Panc1 (cell line): ENCODE measurements at places on chromosomes 2 and 18.
A peak's percentile ranks its signal among the peaks of the same experiment; 100 is the strongest.

- no peak for DNase-seq
These were observed 28.2 kb upstream of the ZC3H15 start for GRCh38 chr2:186457908-186458307.

DNA sequence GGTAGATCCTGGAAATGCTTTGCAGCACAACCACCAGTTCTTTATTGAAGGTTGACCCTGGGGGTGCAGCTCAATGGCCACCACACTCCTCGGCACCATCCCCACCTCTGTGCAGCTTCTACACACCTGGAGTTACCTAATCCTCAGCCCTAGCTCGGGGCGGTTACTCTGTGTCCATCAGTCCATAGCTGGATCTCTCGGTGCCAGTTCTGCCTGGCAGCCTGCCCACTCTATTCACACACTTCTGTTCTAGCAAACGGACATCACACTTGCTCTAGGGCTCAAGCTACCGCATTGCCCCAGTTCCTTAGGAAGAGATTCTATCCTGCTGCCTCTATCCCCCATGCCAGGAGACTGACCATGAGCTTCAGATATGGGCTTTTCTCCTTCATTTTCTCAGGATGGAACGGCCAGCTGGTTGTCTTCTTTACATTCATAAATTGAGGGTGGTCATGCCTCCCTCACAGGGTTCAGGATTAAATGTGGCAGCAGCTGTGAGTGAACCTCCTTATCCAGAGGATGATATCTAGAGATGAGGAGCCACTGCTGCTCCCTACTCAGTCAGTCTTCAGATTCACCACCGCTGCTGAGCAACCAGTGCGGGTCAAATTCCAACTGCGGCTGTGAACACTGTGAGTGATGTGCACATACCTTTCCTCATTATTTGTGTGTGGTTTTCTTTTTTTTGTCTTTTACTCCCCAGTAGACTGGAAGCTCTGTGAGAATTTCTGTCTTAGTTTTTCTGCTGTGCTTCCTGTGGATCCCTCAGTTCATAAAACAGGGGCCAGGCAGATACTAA, 66.9 kb upstream of the TRIB2 start:
- DNase-seq, result no peak

DNA sequence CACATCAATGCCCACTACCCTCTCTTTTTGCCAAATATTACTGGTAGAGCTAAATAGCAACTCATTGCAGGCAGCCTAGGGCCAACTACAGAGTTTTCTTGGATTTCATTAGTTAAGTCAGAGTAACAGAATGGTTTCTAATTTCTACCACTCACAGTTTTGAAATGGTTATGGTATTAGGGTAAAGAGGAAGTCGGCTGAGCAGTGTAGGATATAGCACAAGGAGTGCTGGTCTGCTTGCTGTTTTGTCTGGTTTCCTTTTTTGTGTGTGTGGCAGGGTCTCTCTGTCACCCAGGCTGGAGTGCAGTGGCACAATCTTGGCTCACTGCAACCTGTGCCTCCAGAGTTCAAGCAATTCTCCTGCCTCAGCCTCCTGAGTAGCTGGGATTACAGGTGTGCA, 289.2 kb upstream of the CCDC68 start:
- no peak for DNase-seq

- no peak for DNase-seq
These were observed 111.2 kb upstream of the ST6GAL2 start for GRCh38 chr2:106997204-106997603.

- DNase-seq, result no peak
These were observed 21.6 kb downstream of the MAP4K4 start for GRCh38 chr2:101718993-101719571.

GRCh38 chr2:16729335-16729734, 63.7 kb upstream of the CYRIA start:
- DNase-seq, result no peak

- DNase-seq, result no peak
These were observed 31.3 kb downstream of the DGKD start for GRCh38 chr2:233385489-233386044.

DNA sequence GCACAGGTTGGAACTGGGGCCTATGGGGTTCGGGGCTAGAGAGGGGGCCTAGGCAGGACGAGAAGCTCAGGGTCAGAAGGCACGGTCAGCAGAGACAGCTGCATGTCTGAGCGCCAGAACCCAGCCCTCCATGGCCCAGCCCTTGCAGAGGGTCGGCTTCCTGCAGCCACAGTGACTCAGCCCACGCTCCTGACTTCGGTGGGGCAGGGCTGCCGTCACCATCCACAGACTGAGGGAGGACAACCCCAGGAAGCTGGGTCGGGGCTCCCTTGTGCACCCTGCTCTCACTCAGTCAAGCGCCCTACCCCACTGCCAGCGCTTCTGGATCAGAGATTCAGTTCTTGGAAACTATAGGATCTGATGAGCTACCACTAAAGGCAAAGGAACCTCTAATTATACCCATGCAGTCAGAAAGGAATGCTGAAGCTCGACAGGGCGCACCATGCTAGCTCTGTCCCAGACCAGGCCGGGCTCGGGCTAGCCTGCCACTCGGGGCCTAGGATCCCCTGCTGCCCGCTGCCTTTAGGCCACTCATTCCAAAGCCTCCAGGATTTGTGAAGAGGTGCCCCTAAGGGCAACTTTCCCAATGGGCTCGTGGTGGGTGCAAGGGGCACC, 3.0 kb downstream of the ACTR1B start:
- no peak for DNase-seq

DNA sequence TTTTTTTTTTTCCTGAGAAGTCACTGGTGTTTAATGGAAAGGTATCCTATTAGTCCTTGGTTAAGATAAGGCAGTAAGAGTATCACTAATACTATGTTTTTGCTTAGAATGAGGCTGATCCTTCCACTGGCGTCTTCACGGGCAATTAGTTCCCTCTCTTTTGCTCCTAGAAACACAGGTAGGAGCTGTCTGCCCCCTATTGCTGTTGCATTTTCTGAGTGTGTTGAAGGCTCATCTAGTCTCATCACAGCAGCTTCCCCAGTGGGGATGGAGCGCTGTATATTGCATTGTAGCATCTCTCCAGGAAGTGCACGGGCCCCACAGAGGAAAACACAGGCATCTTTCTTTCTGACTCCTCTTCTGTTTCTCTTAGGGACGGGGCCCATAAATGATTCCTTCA, 145.0 kb downstream of the NAPG start:
- DNase-seq, result no peak

- DNase-seq, result no peak
These were observed 247.1 kb upstream of the NT5C1B start for GRCh38 chr2:18836436-18836835.

DNA sequence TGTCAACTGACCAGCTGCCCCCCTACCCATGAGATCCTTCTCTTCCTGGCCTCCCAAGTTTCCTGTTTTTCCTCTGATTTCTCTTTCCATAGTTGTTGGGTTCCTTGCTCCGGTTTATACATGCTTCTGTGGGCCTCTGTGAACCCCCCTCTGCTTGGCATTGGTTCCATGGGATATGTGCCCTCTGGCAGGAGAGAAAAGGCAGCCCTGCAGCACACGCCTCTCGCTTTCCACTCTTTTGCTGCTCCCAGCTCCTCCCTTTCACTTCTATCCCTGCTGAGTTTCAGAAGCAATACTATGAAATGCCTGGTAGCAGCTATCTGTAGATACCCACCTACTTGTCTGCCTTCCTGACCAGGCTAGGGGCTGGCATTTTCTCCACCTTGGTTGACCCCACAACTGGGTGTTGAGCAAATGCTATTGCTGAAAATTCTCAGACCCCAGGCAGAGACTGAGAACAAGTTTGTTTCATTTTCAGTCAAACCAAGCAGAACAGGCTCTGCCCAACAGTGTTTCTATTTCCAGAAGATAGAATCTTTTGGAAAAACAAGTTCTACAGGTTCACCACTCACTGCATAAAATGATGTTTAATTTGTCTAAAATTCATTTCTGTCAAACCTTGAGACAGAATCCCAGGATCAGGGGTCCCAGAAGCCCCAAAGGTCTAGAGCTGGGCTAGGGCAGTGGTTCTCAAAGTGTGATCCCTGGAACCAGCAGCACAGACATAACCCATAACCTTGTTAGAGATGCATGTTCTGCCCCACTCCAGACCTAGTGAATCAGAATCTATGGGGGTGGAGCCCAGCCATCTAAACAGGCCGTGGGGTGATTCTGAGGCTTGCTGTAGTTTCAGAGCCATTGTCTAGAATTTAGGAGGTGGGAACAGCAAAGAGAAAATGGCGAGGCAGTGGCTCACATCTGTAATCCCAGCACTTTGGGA, 13.4 kb downstream of the CAPG start:
- DNase-seq, result no peak

GRCh38 chr2:58620093-58620492, 379.0 kb upstream of the FANCL start:
- DNase-seq, result peak; percentile 35

DNA sequence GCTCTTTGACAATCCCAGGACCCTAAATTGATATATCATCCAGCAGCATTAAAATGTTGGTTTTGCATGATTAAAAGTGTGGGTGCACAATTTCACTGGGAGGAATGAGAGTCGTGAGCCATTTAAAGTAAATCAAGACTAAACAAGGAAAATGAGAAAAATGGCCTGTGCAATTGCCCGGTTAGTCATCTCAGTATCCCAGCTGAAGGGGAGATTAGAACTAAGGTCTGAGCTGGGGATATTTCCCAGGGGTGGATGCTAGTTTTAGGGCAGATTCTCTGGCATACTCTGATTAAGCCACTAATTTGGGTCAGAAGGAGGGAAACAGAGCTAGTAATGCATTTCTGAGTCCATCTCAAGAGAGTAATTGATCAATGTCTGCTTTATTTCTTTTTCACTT, 177.2 kb downstream of the EN1 start:
- no peak for DNase-seq

GRCh38 chr18:59514203-59514602, 155.1 kb upstream of the LMAN1 start:
- DNase-seq, result no peak

DNA sequence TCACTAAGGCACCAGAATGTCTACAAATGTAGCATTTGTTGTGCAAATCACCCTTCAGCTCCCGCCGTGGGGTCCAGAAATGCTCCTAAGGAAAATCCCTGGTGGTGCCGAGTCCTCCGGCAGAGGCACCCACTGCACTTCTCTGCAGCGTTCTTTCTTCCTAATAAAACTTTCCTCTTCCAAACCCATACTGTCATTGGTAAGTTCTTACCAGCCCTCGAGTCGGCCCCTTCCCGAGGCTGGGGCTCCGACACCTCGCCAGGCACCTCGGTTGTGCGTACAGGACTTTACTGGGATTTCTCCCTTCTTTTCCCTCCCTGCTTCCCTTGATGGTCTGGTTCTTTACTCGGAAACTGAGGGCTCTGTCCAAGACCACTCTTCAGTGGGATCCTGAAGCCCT, 10.3 kb upstream of the AGXT start:
- no peak for DNase-seq

GRCh38 chr2:71725836-71726235, 272.5 kb downstream of the DYSF start:
- DNase-seq, result no peak

DNA sequence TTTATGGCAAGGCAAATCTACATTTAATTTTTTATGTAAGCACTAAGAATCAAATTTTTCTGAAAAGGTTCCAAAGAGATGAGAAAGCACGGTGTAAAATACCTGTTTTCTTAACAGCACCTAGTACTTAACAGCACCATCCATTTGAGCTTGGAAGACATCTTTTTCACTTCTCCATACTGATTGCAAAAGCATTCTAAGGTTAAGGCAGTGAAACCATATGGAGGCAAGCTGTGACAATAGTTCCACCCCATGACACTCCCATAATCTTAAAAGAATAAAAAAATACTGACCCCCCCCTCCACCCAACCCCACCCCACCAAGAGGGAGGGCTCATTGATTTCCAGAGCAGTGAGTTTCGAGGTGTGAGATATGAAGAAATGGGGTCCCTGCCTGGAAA, 60.6 kb downstream of the ZCCHC2 start:
- no peak for DNase-seq

DNA sequence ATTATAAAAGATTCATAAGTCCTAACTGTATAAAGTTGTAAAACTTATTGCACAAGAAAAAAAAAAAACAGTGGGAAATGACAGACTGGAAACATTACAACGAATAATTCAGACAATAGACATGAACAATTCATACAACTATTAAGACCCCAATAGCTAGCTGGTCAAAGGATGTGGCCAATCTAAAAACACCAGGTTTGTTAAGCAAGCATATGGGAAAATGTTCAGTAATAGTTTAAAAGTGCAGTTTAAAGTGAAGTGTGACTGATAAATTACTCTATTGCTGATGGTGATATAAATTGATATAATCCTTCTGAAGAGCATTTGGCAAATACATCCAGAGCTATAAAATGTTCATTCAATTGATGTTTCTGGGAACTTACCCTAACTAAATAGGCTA, 289.0 kb downstream of the CAMKMT start:
- DNase-seq, result no peak

- DNase-seq, result no peak
These were observed 173.3 kb upstream of the PIEZO2 start for GRCh38 chr18:11322716-11323115.

DNA sequence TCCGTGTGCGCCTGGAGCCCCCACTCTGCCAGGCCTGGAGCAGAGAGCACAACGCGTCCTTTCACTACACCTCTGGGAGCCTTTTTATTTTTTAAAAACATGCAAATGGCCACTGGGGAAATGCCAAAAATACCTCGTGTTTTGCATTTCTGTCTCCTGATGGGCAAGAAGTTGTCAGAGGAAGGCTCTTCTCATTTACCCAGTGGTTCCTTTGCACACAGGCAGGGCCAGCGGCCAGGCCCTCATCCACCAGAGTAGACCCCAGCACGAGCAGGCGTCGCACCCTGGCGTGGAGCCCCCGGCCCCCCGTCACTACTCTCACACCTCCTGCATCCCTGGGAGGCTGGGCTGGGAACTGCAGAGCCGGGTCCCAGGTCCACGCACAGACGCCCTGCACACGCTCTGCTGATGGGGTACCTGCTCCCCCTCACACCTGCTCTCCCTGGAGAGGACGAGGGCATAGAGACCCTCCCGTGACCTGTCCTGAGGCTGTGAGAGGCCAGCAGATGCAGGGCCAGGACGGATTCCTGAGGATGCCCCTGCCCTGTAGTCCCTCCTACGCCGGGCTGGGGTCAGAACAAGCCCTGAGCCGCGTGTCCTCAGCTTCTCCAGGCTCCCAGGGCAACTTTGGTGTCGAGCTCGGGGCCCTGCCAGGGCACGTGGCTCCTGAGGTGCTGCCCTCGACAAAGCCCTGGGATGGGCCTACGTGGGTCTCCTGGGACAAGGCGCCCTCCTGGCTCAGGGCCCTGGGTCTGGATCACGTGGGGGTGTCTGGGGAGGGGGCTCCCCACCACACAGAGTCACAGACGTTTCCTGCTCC, 65.0 kb downstream of the NFATC1 start:
- no peak for DNase-seq

DNA sequence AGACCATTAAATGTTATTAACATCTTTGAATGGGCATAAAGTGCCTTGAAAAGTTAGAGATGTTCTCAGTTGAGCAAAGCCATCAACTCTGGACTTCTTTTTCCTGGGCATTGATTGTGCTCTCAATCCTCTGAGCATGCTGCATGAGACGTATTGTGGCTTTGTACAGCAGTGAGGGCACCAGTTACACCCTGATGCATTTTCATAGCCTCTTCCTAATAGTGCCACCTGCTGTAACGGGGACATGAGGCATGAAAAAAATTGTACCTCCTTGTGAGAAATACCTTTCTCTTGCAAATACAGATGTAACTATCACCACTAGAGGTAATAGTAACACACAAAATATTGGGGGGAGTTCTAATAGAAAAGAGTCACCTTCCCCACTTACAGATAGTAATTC, 697.5 kb downstream of the TMEM182 start:
- DNase-seq, result no peak

- no peak for DNase-seq
These were observed 48.1 kb downstream of the MAIP1 start for GRCh38 chr2:200003444-200003843.
